ENCODE measurements at places on chromosomes 12 and 14.

GRCh38 chr14:71235875-71236274, 328.6 kb downstream of the PCNX1 start:
- DNase-seq = no peak

- DNase-seq = no peak
Measured at GRCh38 chr14:67461341-67461985, 27.1 kb downstream of the TMEM229B start.

- DNase-seq = no peak
Measured at GRCh38 chr12:128387811-128388422, 120.9 kb downstream of the TMEM132C start.

DNA sequence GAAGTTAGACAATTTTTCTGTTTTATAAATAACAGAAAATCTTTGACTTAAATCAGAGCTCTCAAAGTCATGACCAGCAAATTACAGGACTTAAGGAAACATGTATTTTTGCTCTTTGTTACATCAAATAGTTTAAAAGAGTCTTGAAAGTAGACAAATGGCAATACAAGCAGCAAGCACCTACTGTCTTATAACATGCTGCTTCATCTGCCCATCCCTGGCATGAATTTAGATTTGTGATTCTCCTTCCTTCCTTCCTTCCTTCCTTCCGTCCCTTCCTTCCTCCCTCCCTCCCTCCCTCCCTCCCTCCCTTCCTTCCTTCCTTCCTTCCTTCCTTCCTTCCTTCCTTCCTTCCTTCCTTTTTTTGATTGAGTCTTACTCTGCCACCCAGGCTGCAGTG, 715.6 kb upstream of the FLRT2 start:
- DNase-seq = no peak

- DNase-seq = no peak
Measured at GRCh38 chr12:29889737-29890136, 106.0 kb upstream of the TMTC1 start.

DNA sequence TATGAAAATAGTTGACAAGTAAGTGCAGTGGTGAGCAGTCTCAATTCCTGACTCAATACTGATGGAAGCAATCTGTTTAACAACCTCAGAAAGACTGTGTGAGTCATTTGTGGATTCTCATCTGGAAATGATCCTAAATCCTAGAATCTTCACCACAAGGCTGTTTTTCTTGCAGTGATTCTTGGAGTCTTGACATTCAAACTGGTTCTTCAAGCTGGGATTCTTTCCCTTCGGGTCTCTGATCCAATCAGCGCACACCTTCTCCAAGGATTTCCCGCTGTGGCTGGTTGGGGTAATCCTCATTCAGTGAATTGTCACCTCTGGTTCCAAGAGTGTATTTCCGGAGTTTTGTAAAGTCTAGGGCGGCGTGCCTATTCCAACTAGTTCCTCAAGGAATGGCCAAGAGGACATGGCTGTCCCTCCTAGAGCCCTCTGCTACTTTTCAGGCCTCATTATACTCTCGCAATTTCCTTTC, 37.7 kb upstream of the FOXJ2 start:
- DNase-seq = no peak

DNA sequence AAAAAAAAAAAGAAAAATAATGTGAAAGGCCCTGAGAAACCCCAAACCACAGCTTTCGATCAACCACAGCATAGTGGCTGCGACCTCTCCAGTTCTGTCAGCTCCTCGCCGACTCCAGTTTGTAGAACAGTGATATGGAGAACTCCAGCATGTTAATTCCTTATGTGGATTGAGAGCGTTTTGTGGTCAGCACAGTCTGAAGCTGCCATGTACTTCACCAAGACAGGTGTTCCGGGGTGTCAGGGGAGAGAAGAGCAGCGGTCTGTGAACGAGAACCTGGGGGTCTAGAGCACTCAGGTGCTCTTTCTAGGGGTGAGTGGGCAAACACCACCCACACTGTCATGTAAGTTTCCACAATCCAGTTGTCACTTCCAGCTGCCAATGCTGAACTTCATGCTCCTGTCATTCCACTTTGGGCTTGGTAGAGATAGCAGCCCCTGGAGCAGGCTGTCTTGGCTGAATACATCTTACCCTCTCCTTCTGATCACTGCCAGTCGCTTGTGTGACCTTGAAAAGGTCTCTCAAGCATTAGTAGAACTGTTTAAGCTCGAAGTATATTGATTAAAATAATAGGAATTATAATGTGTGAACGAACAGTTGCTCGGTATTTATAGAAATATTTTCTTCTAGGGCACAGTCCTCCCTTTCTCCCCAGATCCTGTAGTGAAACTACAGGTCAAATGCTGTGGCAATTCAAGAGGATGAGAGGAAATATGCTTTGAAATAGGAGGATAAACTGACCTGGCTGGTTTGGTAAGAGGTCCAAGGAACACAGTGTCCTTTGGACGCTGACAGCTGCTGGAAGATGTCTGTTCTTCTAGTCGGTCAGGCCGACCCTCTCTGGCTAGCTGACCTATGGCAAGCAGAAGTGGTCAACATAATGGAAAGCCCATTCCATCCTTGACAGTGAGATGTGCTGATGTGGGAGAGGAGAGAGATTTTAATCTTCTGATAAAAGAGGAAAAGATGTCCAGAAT, 15.7 kb upstream of the MAX start:
- no peak for DNase-seq

Measured in activated CD4-positive, alpha-beta T cell treated with anti-CD3 and anti-CD28 coated beads for 24 hours (primary cell).